ENCODE measurements at places on chromosomes 1 and 21.

DNA sequence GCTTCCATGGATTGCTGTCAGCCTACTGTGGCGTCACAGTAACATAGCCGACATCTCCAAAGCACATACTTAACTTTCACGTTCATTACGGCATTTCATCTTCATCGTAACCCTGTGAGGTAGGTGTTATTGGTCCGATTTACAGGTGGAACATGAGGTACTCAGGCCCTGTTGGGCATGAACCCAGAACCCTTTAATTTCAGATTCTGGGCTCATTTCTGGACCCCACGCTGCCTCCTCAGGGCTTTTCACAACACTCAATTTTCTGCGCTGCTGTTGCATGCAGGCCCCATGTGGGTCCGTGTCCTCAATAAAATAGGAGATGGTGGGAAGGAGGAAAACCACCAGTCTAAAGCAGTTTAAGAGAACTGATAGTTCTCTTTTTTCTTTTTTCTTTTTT lies 39.6 kb downstream of the UBE2T start:
- no peak for DNase-seq

GRCh38 chr1:186903374-186904136 lies 74.8 kb downstream of the PLA2G4A start:
- no peak for DNase-seq

DNA sequence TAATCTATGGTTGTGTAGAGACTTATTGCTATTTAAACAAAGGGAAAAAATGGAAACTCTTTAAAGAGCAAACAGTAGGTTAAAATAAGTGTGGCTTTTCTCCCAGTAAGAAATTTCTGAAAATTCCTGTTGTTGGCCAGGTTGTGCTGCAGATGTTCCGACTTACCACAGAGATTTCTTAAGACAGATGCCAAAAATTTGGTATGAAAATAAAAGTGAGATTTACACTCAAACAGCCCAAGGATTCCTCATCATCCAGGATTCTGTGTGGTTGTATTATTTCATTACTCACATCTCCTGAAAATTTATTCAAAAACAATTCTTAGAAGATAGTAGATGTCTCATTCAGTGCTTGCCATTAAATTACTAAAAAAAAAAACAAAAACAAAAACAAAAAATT lies 296.7 kb upstream of the PTBP2 start:
- DNase-seq: no peak

DNA sequence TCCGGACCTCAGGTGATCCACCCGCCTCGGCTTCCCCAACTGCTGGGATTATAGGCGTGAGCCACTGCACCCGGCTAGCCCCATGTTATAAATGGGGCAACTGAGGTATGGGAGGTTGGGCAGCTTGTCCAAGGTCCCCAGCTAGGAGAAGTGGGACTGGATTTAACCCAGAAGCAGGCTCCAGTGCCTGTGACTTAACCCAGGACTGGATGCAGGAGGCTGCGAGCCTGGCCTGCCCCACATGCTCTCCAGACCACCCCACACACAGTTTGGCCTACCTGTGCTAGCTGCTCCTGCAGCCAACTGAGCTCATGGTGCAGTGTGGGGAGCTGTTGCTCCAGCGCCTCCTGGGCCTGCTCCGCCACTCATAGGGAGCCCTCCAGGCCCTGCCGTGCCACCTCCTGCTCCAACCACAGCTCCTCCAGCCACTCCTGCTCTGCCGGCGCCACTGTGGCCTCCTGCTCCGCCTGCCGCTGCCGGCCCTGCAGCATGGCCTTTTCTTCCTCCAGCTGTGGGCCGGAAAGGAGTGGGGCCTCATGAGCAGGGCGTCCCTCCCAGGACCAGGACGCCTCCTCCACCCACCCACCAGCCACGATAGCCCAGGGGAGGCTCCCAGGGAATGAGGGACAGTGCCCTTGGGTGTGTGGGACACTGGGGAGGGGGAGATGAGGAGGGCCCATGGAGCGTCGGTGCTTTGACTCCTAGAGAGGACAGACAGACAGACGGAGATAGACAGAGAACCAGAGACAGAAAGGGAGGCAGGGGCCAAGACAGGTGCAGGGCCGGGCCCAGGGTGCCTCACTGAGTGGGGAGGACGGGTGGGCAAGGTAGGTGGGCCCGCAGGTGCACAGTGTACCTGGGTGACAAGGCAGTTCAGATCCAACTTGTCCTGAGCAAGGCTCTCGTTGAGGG lies 12.4 kb upstream of the NBPF1 start:
- DNase-seq: no peak

GRCh38 chr1:82388679-82389078 lies 587.9 kb downstream of the ADGRL2 start:
- DNase-seq: no peak

GRCh38 chr1:58621391-58621790 lies 44.3 kb upstream of the TACSTD2 start:
- DNase-seq: no peak

- DNase-seq: no peak
These were observed 24.7 kb downstream of the LGALS8 start for GRCh38 chr1:236548452-236548851.

Measured in CD4-positive, alpha-beta memory T cell (primary cell).